Activated naive CD8-positive, alpha-beta T cell treated with anti-CD3 and anti-CD28 coated beads, Interleukin-2, amount 10 ng/mL, durations not matched to agents 7 days and 5 days (primary cell): ENCODE measurements at places on chromosomes 11 and 22.

- no peak for DNase-seq
Measured at GRCh38 chr11:69058511-69059270, 10.0 kb downstream of the TPCN2 start.

- no peak for DNase-seq
Measured at GRCh38 chr11:85590848-85591483, 36.2 kb downstream of the DLG2 start.

GRCh38 chr11:103274025-103274424 is 164.8 kb downstream of the DYNC2H1 start:
- DNase-seq = no peak

GRCh38 chr22:47822422-47822821 is 1060.0 kb downstream of the TBC1D22A start:
- DNase-seq = no peak

GRCh38 chr11:21132146-21132720 is 462.8 kb downstream of the NELL1 start:
- no peak for DNase-seq

DNA sequence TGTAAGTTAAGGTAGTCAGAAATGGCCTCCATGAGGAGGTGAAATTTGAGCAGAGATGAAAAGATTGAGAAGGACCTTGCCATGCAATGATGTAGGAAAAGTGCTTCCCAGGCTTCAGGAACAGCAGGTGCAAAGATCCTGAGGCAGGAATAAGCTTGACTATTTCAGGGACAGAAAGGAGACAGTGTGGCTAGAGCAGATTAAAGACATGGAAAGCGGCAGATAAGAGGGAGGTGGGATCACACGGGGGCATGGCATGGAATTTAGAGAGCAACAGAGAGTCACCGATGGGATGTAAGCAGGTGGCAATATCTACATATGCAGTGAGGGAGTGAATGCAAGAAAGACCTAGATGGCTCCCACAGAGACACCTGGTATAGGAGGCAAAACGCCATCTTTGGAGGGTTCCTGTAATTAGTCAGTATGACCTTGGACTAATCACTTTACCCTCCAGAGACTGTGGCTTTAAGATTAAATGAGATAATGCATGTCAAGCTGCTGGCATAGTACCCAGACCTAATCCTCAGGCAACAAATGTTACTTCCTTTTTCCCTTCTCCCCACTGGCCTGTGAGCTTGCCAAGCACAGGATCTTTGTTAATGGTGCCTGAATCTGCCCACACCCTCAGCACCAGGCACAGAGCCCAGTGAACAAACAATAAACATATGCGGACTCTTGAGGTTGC is 24.6 kb upstream of the ACER3 start:
- DNase-seq = no peak

DNA sequence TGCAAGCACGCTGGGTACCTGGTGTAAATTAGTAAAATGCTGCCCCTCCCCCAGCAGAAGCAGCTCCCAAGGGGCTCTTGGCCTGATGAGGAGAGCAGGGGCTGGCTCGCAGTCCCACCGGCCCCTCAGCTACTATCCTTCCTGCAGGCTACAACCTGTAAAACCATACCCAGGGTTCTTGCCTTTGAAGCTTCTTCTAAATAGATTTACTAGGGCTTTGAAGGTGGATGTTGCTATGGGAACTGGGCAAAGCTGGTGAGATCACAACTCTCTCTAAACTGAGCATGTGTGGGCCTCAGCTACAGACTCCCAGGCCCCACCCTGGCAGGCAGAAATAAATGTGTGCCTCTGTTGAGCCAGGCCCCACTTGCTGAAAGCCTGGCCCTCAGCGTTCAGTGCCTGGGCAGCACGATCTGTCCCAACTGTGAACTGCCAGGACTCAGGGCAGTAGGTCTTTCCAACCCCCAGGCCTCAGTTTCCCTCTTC is 18.5 kb downstream of the CD5 start:
- no peak for DNase-seq

DNA sequence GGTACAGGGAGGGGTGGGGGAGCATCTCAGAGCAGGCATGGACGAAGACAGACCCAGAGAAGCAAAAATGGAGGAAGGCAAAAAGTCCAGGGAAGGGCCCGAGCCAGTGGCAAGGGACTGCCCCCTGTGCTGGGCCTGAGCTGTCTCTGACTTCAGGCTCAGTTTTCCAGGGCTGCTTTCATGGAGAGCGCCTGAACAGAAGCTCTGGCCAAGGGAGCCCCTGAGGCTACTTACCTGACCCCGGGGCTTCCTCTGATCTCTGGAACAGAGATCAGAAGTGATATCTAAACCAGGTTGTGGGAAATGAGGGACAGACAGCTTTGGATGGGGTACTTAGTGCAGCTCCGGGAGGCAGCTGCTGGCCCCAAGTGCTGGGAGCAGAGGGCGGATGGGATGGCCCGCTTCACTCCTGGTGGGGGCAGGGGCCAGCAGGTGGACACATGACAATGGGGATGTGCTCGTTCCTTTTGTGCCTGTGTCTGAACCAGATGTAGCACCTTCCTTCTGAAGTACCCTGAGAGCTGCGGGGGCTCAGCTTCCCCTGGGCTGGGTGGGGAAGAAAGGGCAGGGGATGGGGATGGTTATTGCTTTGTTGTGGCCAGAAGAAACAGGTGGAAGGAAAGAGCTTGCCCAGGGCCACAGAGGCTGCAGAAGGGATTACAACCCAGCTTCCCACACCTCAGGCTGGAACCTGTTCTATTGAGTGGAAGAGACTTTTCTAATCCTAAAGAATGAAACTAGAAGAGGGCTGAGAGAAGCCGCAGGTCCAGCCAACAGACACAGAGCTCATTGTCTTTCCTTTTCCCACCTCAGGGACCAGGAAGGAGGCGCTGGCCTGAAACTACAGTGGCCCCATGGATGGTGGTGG is 5.7 kb downstream of the LRRC10B start:
- DNase-seq = no peak

DNA sequence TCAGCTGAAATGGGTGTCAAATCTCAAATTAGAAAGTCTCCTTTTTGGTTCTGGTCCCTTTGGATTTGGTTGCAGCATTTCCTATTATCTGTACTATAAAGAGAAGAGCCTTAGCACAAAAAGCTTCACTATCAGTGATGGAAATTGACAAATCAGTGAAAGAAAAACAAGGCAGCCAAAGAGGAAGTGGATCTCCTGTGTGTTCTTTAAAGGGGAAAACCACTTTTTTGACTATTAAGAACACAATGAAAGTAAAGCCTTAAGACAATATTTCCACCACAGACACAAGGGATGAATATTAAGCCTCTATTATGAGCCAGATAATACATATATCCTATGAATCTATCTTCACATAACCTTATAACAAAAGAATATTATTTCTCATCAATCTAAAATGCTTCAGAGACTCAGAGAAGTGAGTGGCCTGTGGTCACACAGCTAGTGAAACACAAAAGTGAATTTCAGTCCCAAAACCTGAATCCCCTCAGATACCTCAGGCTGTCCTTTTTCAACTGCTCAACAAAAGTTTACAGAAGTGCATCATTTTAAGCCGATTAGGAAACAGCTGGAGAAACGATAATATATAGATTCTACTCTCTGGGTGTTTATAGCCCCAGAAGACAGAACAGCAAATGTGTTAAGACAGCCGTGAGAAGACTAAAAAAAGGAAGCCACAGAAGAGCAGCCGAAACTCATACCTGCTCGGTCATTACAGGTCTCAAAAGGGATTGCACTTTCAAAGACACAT is 24.4 kb upstream of the FSHB start:
- DNase-seq = no peak

GRCh38 chr11:63667995-63668795 is 3.0 kb downstream of the ATL3 start:
- DNase-seq = no peak

DNA sequence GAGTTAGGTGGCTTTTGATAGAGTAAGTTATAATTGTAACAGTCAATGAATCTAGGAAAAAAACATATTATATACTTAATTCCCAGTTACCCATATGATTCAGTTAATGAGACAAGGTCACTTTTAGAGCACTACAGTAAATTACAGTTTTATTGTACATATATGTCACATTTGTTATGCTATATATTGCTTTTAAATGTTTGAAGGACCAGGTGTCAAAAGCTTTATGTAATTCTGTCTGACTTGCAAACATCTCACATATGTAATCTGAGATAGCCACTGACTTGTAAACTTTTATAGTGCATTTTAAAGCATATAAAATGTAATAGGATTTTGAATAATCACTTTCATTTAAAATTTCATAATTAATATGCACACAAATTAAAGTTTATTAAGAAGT is 36.7 kb upstream of the PDGFD start:
- DNase-seq = no peak
